ENCODE measurements at places on chromosomes 7 and 10.

- no peak for DNase-seq
Measured at GRCh38 chr10:12160664-12161063, 31.2 kb downstream of the SEC61A2 start.

DNA sequence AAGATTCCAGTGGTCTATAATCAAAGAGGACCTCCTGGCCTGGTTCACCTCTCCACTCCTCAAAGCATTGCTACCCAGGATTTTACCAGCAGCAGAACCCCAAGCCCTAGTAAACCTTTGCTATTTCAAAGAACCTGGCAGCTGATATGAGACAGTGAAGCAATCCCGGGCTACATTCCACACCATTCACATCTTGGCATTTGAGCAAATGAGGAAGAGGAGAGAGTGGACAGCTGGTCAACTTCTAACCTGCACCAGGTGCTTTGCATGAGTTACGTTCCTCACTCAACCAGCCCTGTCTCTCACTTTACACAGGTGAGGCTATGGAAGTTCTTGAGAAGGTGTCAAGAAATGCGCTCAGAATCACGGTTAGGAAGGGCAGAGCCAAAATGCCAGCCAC lies 1.1 kb downstream of the CCDC3 start:
- DNase-seq, result no peak

DNA sequence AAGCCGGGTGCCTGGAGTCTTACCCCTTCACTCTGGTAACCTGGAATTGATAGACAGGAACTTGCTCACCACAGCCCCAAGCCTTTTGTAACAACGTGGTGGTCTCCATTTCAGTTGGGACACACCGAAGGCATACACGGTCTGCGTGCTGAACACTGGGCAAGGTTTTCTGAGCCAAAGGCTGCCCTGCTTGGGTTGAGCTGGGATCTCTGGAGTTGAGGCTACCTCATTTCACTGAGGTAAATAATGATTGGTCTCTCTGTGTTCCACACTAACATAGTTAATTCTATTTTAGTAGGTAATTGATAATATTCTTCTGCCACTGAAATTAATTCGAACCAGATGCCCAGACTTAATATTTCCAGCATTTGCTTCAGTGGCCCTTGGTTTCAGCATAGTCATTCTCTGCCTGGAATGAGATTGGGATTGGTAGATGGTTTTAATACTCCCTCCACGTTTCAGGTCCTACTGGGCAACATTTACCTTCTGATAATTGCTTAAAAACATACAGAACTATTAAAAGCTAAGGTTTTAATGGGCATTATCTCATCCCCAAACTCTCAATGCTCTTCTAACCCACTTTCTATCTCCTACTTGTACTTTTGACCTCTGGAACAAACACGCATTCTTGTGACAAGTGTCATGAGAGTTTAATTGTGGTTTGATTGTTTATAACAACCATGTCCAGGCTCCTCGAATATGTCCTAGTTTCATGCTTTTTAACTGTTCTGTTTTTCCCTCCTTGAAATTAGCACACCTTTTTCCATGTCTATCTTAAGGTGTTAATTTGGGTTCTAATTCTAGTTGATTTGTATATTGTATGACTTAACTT lies 202.3 kb upstream of the KLF6 start:
- DNase-seq, result no peak

DNA sequence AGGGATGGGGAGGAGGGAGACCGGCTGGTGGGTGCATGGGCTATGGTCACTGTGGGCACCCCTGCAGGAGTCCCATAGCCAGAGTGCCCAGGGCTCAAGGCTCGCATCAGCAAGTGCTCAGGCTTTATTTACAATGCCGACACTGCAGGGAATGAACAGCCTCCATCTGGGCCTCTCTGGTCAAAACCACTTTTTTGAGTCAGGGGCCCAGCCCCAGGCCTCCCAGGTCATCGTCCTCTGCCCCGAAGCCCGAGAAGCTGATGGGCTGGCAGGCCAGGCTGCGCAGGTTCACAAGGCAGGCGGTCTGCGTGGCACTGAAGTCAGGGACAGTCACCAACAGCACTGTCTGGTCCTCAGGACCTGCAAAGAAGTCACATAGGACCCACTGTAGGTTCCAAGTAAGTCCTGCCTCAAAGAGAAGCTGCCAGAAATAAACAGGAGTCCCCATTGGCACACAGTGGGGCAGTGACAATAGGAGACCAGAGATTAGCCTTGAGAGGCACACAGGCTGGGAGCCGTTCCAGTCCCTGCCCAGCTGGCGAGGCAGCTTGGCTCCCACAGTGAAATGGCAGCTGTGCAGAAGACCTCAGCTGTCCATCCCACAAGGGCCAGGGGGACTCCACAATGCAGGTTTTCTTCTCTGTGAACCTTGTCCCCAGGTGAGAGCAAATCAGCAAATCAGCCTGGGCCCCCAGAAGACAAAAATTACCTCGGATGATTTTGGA lies 8.6 kb downstream of the POLD2 start:
- DNase-seq, result no peak

GRCh38 chr10:123136806-123137642 lies 1.3 kb downstream of the HMX3 start:
- DNase-seq, result peak; percentile 43

DNA sequence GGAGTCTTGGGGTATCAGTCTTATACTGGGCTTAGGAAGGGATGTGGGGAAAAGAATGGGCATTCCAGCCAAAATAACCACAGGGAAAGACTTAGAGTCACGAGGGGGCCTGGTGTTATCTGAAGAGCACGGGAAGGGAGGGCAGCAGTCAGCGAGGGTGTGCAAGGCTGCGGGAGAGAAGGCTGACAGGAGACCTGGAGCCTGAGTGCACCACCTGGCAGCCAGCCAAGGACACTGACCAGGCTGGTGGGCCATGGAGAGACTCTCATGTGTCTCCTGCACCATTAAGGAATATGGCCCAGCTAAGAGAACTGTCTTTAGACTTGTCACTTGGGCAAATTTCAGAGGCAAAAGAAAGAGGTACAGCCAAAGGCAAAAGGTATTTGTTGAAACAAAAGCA lies 69.6 kb downstream of the PKD1L1 start:
- no peak for DNase-seq

- no peak for DNase-seq
Measured at GRCh38 chr7:112500619-112501018, 19.8 kb downstream of the LSMEM1 start.

GRCh38 chr10:23442936-23443335 lies 4.1 kb downstream of the OTUD1 start:
- DNase-seq, result no peak

DNA sequence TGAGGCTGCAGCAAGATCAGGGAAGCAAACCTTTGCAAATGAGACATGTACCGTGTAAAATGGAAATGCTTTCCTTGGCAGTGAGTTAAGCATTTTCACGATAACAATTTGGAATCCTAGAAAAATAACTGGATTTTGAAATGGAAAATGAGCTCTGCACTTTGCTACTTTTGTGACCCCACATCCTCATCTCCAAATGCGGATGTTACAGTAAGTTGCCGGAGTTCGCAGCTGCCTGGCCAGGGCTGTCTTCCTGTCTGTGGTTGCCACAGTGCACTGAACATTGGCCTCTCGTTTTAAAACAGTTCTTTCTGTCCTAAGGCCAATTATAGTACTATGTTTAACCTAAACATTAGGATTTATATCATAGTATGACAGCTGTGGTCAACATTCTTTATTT lies 136.2 kb upstream of the FZD8 start:
- no peak for DNase-seq

DNA sequence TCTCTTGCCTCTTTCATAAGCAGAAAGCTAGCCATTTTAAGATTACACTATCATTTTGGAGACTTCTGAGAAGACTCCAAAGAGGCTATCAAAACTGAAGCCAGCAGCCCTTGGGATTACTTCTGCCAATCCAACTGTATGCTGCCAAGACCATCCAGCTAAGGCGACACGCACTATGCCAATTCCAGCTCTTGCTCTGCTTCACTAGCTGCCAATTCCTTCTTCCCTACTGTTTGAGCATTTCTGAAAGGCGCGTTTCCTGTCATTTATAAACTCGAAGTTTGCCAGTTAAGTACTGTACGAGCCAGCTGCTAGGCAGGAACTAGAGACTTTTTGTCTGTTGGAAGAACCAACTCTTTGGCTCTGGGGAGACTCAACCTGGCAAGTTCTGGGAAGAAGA lies 36.5 kb downstream of the MALSU1 start:
- DNase-seq, result no peak

Data from naive thymus-derived CD4-positive, alpha-beta T cell (primary cell).